ENCODE measurements at places on chromosomes 7 and 10.

GRCh38 chr7:77403957-77404356 lies 12.2 kb downstream of the GSAP start:
- no peak for DNase-seq

DNA sequence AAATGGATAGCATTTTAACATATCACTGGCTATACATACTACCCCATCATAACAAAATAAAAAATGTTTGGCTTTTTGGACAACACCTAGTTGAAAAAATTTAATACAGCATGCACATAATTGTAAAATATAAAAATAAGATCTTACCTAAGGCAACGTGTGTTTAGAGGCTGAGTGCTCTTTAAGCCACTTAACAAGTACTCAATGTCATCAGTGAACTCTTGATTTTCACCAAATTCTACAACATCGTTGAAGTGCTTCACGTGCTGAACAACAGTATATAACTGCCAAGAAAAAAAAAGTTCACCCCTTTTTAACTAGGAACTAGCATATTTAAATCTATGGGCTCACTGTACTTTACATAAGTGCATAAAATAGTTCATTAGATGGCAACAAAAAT lies 49.5 kb downstream of the WAPL start:
- no peak for DNase-seq

- no peak for DNase-seq
These were observed 278.3 kb upstream of the SP8 start for GRCh38 chr7:21064698-21065648.

DNA sequence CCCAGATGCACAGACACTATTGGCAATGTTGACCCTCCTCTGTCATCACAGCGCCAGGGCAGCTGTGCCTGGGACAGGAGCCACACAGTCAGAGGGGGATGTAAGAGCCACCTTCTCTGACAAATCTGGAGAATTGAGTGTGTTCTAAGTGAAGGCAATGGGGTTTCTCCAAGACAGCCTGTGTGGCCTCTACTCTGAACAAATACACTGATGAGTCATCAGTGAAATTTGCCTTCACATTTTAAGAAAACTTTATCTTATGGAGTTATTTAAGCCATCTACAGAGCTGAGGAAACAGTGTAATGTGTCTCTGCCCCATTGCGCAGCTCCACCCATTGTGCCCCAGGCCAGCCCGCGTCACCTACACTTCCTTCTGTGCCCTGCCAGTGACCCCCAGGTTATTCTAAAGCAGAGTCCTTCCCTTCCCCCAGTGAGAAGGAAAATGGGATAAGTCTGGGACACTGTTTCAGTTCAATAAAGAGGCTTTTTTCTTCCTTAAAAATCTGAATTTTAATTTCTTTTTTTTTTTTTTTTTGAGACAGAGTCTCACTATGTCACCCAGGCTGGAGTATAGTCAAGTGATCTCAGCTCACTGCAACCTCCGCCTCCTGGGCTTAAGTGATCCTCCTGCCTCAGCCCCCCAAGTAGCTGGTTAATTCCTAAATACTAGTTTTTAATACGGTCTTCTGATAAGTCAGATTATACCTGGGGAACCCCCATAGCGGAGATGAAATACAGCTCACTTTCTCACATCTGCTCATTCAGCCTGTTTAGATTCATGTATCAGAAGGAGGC lies 21.8 kb downstream of the AKR1E2 start:
- DNase-seq: no peak

- no peak for DNase-seq
These were observed 4.5 kb downstream of the PRAP1 start for GRCh38 chr10:133351408-133352318.

DNA sequence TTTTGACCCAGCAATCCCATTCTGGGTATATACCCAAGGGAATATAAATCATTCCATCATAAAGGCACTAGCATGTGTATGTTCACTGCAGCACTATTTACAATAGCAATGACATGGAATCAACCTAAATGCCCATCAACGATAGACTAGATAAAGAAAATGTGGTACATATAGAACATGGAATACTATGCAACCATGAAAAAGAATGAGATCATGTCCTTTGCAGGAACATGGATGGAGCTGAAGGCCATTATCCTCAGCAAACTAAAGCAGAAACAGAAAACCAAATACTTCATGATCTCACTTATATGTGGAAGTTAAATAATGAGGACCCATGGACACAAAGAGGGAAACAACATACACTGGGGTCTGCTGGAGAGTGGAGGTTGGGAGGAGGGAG lies 58.0 kb upstream of the STARD3NL start:
- DNase-seq: no peak

DNA sequence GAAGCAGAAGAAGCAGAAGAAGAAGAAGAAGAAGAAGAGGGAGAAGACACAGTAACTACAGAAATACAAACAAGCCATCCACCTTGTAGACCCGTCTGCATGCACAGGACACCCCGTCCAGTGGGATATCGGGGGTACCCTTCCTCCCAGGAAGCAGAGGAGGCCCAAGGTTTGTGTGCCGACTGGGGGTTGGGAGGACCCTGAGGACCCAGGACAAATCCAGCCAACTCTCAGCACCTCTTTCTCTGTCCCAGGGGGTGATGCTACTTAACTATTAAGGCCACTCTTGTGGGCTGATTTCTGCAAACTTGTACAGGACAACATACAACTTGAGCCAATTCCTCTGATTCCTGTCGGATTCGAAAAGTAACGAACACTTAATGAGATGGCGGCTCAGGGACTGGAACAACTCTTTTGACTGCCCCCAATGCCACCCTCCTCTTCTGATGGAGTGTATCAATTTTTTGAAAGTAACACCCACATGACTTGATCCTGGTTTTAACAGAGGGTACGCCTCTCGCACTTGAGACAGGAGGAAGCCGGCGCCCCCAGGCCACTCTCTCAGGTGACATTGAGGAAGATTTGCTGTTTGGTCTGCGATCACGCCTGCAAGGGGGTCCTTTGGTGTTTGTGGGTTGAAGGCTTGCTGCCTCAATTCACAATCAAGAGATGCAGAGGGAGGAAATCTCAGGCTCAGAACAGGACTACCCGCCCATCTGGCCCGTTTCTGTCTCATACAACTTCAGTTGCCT lies 192.6 kb downstream of the TNS3 start:
- no peak for DNase-seq

- DNase-seq: no peak
These were observed 654.7 kb upstream of the ZWINT start for GRCh38 chr10:57015595-57016318.

- DNase-seq: no peak
These were observed 330.3 kb downstream of the HGF start for GRCh38 chr7:81439591-81439990.

GRCh38 chr7:151930695-151931094 lies 25.6 kb upstream of the GALNTL5 start:
- no peak for DNase-seq

Measured in ELF-1 (cell line).